GM12878 (cell line): ENCODE measurements at places on chromosomes 2 and 18.

DNA sequence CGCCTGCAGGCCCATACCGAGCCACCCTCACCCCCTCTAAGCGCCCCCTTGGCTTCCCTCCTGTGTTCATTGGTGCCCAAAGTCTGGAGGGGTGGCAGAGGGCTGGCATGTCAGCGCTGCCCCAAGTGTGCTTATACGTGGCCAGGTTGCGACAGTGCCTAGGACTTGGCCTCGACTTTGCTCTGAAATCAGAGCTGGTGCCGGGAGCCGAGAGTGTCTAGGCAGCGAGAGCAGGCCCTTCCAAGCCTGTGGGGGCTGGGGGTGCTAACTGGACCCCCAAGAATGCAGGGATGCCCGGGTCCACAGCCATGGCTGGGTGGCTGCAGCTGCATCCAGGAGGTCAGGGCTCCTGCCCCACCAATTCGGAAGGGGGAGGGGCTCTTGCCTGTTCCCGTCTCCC lies 95.6 kb upstream of the MGAT5 start:
- DNase-seq = no peak
- peaks cover 33% of the 10 kb centered on the region for H3K4me1 ChIP-seq
- peaks cover 2% of the 10 kb centered on the region for H3K36me3 ChIP-seq
- no peaks in the 10 kb centered on the region for H3K27me3 ChIP-seq
- H3K4me3 ChIP-seq = no peak overlapping the region

DNA sequence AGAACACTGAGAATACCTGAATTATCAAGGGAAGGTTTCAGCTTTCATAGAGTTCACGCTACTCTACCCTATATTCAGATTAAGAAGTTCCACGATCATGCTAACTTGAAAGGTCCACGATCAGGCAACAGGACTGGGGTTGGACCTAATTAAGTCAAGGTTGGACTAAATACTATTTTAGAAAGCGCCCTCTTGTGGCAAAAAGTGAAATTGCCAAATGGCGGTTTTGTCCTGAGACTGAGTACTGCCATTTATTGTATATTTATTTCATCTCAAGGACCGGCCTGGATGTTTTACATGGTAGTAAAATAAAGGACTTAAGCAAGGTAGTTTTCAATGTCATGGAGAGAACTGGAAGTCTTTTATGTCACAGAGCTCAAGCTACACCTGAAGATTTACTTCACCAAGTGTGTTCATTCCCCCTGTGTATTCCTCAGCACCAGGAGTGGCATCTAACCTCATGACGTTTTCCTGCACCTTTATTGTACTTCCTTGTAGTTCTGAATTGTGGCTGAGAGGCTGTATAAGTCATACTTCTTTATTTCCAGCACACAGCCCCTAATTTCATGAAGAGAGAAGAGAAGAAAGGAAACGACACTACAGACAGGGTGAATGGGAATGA lies 56.8 kb downstream of the SRD5A2 start:
- no peak for DNase-seq
- no peak overlapping the region for H3K27ac ChIP-seq
- no peaks in the 10 kb centered on the region for H3K4me1 ChIP-seq
- peaks cover 2% of the 10 kb centered on the region; the same call in 1 of the 2 replicates for H3K27me3 ChIP-seq
- no peaks in the 10 kb centered on the region for H3K36me3 ChIP-seq
- H3K4me3 ChIP-seq = no peak overlapping the region

DNA sequence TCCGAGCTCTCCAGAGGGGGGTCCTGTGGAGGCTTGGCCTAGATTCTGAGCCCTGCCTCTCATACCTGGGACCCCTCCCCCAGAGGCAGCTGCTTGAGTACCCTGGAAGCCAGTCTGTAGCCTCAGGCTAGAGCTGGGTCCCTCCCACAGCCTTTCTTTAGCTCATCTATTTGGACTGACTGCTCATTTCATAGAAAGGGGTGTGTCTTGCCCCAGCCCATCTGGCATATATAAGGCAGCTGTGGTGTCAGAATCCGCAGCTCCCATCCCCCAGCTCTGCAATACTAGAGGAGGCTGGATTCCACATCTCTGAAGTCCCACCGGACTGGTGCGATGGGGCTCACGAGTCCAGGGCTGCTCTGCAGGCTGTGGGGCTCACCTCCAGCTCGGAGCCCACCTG lies 26.1 kb downstream of the MPHOSPH10 start:
- no peaks in the 10 kb centered on the region for H3K27me3 ChIP-seq
- H3K4me1 ChIP-seq = no peaks in the 10 kb centered on the region
- no peaks in the 10 kb centered on the region for H3K36me3 ChIP-seq

- peak within 1 kb of the TSS; percentile 94 for H3K4me3 ChIP-seq
- H3K36me3 ChIP-seq = no peaks in the 10 kb centered on the region; the same call in 1 of the 2 replicates
- H3K4me1 ChIP-seq = peaks cover 34% of the 10 kb centered on the region
- H3K27me3 ChIP-seq = no peaks in the 10 kb centered on the region
These were observed at the start of gene INPP5D for GRCh38 chr2:233059797-233060500. TSS of gene INPP5D (plus strand) at chr2:233060342. CDS start at chr2:233060479, 137 bp downstream.

- no peak overlapping the region for H3K4me3 ChIP-seq
- H3K36me3 ChIP-seq = no peaks in the 10 kb centered on the region
- DNase-seq = no peak
- no peak overlapping the region for H3K27ac ChIP-seq
These were observed 30.1 kb downstream of the SPRED2 start for GRCh38 chr2:65402323-65402722.

- peaks cover 34% of the 10 kb centered on the region for H3K4me1 ChIP-seq
- H3K27ac ChIP-seq = no peak overlapping the region; the same call in 1 of the 2 replicates
- peak overlapping the region; percentile 33; the same call in 1 of the 2 replicates for H3K4me3 ChIP-seq
These were observed 60.8 kb downstream of the LIMS1 start for GRCh38 chr2:108594982-108595464.

- no peak overlapping the region for H3K27ac ChIP-seq
- no peaks in the 10 kb centered on the region for H3K36me3 ChIP-seq
- H3K4me3 ChIP-seq = no peak overlapping the region
- H3K4me1 ChIP-seq = no peaks in the 10 kb centered on the region
- no peaks in the 10 kb centered on the region for H3K27me3 ChIP-seq
These were observed 155.5 kb downstream of the ZFP36L2 start for GRCh38 chr2:43070676-43071502.

DNA sequence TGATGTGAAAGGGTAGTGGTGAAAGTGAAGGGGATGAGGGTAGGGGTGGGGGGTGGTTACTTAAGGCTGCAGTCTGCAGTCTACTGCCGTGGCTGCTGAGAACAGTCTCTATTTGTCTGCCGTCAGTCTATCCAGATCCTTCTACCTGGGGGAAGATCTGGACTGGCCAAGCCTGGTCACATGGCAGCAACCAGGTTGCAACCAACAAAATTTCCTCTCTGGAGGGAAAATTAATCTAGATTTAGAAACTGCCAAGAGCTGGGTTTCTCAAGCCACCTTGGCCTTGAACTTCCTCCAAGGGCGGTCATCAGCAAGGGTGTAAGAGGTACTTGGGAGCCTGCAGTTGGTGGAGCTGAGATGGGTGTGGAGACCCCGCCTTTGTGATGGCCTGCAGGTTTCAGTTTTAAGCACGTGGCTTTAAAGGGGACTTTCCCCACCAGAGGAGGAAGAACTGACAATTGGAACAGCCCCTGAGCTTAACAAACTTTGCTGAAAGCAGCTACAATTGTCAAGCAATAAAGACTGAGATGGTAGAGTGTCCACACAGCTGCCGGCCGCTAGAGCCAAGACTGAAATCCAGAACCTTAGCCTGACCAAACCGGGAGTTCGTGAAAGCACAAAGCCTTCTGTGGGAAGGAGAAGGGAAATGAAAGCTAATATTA lies 31.4 kb upstream of the KCMF1 start:
- H3K27me3 ChIP-seq = no peaks in the 10 kb centered on the region
- no peaks in the 10 kb centered on the region for H3K36me3 ChIP-seq
- H3K4me3 ChIP-seq = peak overlapping the region; percentile 57
- DNase-seq = peak; percentile 99

DNA sequence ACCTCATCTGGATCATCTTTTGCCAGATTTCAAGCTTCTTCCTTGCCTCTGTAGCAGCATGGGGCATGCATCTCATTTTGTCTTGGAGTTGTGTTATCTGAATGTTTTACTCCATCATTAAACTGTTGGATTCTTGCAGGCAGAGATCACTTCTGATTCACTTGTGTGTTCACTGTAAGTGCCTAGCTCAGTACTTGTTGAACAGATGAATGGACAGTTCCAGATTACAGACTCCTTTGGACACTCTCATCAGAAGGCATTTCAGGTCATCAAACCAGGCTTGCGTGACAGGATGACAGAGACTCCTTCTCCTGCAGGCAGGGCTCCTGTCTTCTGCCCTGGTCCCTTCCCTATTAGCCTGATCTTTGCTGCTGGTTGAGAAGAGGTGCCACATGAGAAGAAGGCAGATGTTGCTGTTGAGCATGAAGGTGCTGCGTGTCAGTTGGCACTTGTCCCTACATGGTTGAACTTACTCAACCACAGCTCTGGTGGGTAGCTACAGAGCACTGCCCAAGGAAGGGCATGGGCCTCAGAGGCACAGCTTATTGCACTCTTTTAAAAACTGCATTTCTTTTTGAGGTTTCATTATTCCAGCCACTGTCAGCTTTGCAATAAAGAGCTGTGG lies 58.9 kb downstream of the INPP4A start:
- no peak for DNase-seq
- H3K27ac ChIP-seq = no peak overlapping the region
- no peak overlapping the region for H3K4me3 ChIP-seq
- H3K4me1 ChIP-seq = peaks cover 35% of the 10 kb centered on the region
- no peaks in the 10 kb centered on the region for H3K27me3 ChIP-seq

DNA sequence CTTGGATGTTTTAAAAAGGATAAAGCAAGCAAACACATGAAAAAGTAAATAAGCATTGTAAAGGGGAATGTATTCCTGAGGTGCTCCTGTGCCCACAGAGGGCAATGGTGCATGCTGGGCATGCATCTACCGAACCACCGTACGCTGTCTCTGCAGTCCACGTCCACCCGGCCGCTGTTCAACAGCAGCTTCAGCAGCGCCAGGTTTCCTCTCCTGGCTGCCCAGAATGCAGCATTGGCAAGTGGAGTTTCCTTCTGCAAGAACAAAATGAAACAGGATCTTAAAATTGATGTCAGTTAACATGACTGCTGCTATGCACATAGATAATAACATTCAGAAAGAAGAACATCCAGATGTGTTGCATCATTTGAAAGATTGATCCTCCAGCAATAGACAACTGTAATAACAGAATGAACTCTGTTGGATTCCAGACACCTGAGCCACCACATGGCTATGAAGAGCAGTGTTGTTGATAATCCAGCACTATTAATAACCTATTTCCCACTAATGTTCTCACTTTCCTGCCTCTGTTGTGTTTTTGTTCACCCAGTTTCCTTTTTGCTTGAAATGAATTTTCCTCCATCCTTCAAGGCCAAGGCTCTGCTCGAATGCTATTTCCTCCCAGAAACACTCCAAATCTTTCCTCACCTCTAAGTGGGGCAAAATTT lies 13.6 kb downstream of the ANKRD29 start:
- no peak overlapping the region for H3K27ac ChIP-seq
- H3K4me3 ChIP-seq = no peak overlapping the region
- no peaks in the 10 kb centered on the region for H3K4me1 ChIP-seq
- DNase-seq = no peak

- no peak overlapping the region for H3K27ac ChIP-seq
- no peaks in the 10 kb centered on the region for H3K4me1 ChIP-seq
- peaks cover 48% of the 10 kb centered on the region for H3K36me3 ChIP-seq
- no peak overlapping the region for H3K4me3 ChIP-seq
- H3K27me3 ChIP-seq = no peaks in the 10 kb centered on the region
These were observed 38.5 kb downstream of the LPIN1 start for GRCh38 chr2:11784747-11785610.

DNA sequence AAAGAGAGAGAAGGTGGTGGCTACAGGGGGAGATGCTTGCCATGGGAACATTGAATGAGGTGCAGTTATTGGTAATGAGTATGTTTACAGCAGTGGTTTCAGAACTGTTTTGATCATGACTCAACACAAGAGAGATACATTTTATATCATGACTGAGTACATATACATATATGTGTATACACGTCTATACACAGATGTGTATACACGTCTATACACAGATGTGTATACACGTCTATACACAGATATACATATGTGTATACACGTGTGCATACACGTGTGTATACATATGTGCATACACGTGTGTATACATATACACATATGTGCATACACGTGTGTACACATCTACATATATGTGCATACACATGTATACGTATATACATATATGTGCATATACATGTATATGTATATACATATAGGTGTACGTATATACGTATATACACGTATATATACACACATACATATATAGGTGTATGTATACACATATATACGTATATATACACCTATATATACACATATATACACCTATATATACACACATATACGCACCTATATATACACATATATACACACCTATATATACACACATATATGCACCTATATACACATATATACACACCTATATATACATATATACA lies 518.5 kb downstream of the TSN start:
- no peaks in the 10 kb centered on the region for H3K36me3 ChIP-seq
- no peak overlapping the region for H3K4me3 ChIP-seq

- H3K4me1 ChIP-seq = no peaks in the 10 kb centered on the region
- no peaks in the 10 kb centered on the region for H3K36me3 ChIP-seq
- no peak overlapping the region for H3K4me3 ChIP-seq
These were observed 766.2 kb upstream of the TMEFF2 start for GRCh38 chr2:192960945-192961344.

DNA sequence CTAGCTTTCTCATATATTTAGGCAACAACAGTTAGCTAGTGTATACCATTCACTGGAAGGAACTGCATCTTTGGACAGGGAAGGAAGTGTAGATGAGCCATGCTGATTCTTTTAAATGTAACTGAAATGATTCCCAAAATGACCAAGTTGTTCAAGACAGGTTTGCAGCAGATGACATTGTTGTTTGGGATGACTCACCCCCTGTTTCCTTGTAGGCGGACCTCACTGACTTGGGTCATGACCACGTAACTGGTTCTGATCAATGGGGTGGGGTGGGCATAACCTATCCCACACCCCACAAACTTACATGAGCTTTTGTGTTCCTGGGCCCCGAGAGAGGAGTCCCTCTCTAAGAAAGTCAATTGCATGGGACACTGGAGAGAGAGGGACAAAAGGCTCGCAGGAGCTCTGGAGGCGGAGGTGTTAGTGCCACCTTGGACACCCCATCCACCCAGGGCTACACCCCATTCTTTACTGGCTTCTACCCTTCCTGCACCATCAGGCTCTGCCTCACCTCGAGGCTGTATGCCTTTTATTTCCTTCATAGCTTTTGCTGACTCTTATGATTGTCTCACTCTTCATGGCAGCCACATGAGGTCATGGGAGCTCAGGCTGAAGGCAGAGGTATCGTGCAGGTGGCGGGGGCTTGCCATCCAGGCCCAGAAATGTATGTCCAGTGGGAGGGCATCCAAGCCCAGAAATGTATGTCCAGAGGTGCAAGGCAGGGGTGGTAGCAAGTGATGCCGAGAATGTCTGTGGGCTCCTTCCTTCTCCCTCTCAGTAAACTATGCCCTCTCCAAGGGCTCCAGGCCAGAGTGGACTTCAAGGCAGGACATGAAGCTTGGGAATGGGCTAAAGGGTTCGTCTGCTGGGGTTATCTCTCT lies 108.0 kb downstream of the TWIST2 start:
- H3K27me3 ChIP-seq = no peaks in the 10 kb centered on the region; the same call in 1 of the 2 replicates
- H3K36me3 ChIP-seq = no peaks in the 10 kb centered on the region
- no peak for DNase-seq
- H3K4me3 ChIP-seq = no peak overlapping the region

- peaks cover 17% of the 10 kb centered on the region for H3K4me1 ChIP-seq
- peaks cover 7% of the 10 kb centered on the region; the same call in 1 of the 2 replicates for H3K36me3 ChIP-seq
- H3K27ac ChIP-seq = peak overlapping the region; percentile 72
- no peaks in the 10 kb centered on the region for H3K27me3 ChIP-seq
- peak; percentile 41 for DNase-seq
These were observed 62.5 kb downstream of the RPIA start for GRCh38 chr2:88753833-88754584.
